ENCODE measurements at places on chromosomes 6 and 20. TPM values are rescaled to one million over a fixed set of nuclear protein-coding genes. Genes with fewer than 3 reads are reported as not detected.

Gene BLOC1S5
- total RNA-seq, result 9.1 TPM

Gene BTN1A1
- total RNA-seq, result not detected

Gene ZSCAN12
- total RNA-seq, result 4.3 TPM

DNA sequence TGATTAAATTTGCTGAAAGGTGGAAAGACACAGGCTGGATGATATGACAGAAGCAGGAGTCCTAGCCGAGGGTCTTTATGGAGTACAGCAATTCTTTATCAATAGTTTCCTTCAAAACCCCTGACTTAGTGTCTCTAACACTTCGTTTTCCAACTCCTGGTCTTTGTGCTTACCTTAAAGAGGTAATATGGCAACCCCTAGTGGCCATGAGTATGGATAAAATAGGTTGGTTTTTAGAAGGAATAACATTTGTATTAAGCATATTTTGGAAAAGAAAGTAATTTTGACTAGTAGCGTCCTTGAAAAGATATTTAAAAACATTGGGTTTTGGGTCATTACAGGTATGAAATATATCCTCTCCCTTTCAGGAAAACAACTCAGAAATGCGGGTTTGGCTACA lies 51.9 kb downstream of the VGLL2 start:
- no peak overlapping the region for H3K27ac ChIP-seq
- no peaks in the 10 kb centered on the region for H3K36me3 ChIP-seq
- no peaks in the 10 kb centered on the region for H3K4me1 ChIP-seq
- no peaks in the 10 kb centered on the region for H3K27me3 ChIP-seq
- DNase-seq, result no peak
